ENCODE measurements at places on chromosomes 16 and 17.

DNA sequence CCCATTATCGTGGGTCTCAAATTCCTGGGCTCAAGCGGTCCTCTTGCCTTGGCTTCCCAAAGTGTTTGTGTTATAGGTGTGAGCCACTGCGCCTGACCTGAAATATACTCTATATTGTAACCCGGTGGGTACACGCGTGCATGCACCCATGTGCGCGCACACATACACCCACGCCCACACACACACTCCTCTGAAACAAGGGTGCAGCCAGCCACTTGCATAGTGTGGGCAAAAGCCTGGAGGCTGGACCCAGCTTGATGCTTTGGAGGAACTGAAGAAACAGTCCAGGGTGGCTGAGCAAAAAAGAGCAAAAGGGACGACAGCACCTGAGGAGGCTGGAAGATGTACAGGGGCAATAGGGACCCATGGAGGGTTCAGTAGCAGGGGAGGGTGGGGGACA is 29.9 kb downstream of the NAGPA start:
- no peak for DNase-seq

DNA sequence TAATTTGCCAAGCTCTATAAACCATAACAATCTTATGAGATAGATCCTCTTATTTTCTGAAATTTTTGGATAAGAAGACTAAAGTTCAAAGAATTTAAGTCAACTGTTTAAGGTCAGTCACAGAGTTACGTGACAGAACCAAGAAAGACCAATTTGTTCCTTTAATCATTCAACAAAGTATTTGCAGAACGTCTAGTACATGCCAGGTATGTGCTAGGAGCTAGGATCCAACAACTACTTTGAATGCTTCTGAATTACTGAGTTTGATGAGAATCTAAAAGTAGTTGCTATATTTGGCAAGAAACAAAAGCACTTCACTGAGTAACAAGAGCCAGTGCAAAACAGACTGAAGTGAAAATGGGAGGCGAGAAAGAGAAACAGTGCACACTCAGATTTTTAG is 15.0 kb downstream of the GLOD4 start:
- no peak for DNase-seq

DNA sequence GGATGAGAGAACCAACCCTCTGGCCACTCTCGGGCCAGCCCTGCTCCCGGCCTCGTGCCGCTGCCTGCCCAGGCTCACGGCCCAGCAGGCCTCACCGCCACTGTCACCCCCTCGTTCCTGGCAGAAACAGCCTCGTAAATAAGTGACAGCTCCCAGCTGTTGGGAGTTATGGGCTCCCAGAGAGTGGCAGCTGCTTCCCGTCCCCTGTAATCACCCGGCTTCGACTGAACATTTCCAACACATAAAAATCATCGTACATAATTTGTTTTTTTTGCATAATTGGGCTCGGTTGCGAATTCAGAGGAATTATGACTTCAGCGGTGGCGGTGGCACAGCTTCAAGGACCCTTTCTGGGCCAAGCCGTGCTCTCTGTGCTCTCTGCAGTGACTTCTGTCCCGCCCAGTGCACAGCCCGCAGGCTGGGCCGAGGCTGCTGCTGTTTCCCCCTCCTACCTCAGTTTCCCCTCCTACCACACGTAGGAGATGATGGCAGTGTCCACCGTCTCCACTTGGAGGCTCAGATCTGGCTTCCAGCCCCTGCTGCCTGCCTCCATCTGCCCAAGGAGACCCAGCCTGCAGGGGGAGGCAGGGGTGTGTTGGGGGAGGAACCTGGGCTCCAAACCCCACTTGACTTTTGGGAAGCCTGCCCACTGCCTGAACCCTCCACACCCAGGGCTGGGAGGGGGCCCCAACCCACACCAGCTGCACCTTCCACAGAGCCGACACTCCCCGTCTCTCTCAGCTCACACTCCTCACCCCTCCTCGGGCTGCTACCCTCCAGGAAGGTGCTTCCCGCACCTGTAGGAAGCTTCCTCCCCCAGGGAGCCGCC is 84.9 kb downstream of the RTN4RL1 start:
- DNase-seq = no peak

DNA sequence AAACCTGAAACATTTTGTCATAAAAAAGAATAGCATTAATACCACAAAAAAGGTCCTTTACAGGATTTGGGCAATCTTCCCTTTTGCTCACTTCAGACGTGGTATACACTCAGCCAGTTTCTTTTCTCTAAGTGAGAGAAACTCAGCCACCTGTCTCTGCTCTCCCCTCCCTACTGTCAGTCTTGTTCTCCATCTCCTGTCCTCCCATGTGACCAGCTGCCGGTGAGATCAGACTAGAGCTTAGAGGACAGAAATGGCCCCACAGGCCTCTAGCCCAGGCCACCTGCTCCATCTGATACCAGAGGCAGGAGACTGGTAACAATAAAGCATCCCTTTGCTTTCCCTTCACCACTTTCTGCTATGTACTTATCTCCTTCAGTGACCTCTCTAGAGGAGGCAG is 34.9 kb downstream of the CMC2 start:
- DNase-seq = peak; percentile 6

- peak; percentile 6 for DNase-seq
Observed at GRCh38 chr16:47977802-47978201, 178.0 kb downstream of the ABCC12 start.

DNA sequence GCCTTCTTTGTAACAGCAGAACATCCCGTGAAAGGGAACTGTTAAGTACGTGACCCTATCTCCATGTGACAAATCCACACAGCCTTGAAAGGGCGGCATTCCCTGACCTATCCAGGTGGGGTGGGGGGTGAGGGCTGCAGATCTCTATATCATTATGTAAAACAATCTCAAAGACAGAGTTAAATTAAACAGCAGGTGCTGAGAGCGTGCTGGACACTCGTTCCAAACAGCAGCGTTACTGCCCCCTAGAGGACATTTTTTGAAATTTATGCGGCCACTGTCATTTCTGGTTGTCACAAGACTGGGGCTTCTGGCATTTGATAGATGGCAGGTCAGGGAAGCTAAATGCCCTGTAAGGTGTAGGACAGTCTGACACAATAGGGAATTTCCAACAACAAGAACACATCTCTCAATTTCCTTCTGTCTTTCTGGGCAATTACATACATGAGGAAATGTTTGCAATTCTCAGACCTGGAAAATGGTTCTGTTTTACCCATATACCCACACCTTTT is 6.7 kb upstream of the SLC25A39 start:
- DNase-seq = peak; percentile 93

GRCh38 chr16:56237451-56237930 is 46.2 kb downstream of the GNAO1 start:
- no peak for DNase-seq

GRCh38 chr17:78872486-78872885 is 30.5 kb downstream of the CEP295NL start:
- no peak for DNase-seq

GRCh38 chr17:35088881-35089585 is 25.5 kb upstream of the RFFL start:
- peak; percentile 91 for DNase-seq

DNA sequence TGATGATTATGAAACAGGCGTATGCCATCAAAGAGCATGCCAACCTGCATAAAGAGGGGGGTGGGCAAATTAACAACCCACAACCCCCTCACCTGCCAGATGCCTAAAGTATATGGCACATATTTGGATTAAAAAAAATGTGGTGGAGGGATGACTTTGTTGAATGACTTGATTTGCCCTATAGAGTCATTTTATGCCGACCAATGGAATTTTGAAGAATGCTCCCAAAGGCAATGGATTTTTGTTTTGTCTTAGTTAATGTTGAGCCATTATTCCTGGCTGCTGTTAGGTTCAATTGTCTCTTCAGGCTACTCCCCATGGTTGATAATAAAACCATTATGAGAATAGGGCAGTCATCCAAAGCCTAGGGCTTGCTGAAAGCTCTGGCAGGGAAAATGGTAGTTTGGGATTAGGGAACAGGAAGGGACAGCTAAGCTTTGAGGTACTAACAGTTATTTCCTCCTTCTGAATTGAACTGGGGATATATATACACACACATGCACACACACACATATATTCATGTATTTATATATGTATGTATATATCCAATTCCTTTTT is 5.8 kb upstream of the CHCT1 start:
- no peak for DNase-seq

- no peak for DNase-seq
Observed at GRCh38 chr17:36889770-36890349, 47.4 kb upstream of the LHX1 start.

GRCh38 chr17:17570798-17571716 is 20.5 kb downstream of the PEMT start:
- DNase-seq = no peak

DNA sequence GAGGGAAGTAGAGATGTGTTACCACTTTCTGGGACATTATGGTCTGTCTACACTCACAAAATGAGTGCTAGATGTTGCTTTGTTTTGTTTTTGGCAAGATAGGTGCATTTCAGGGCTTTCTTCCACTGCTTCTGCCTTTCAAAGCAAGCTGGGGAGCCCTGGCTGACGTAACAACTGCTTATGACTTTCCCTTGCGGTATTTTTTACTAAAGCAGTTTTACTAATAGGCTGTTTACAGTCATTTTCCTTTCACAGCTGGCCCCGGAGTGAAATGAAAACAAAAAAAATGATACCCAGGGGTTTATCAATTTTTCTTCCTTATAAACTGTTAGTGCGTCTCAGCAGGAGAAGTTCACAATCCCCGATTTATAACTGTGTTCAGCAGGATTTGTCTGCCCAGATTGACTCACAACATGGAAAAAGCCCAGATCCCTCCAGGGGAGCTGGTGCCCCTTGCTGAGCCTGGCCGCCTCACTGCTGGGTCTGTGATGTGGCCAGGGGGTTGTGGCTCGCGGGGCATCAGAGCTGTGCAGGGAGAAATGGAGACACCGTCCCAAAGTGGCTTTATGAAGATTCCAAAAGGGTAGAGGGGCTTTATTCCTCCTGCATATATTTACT is 184.4 kb upstream of the HS3ST3A1 start:
- no peak for DNase-seq

GRCh38 chr17:34990921-34991365 is 10.6 kb downstream of the LIG3 start:
- no peak for DNase-seq

- DNase-seq = no peak
Observed at GRCh38 chr17:43445009-43445589, 38.7 kb upstream of the DHX8 start.

- no peak for DNase-seq
Observed at GRCh38 chr17:38922538-38923297, 2.7 kb upstream of the LASP1NB start.

DNA sequence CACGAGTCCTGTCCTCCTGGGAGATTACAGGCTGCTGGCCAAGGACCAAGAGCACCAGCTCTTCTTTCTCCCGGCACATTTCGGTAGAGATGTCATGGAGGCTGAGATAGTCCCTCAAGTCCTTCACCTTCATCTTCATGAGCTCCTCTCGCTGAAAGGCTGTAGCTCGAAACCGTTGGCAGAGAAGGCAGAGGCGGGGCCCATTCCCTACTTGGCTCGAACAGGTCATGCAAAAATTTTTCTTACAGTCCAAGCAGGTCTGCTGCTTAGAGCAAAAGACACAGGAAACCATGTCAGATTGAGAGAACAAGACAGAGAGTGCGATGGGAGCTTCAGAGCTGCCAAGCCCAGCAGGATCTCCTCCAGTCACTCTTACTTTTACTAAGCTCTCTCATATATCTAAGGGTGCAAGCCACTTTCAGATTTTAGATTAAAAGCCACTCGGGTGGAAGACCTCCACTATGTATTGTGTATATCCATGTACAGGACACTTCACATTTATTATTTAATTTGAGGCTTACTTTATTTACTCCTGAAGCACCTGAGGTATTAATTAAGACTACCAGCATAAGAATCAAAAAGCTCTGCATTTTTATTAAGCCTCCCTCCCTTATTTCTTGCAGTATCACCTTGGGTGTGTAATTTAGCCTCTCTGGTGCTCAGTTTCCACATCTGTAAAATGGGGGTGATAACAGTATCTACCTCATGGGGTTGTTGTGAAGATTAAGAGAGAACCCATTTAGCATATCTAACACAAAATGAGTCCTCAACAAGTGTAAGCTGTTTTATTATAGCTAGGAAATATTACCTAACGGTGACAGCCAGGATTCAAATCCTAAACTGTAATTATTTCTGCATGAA is 41.4 kb downstream of the LIG3 start:
- no peak for DNase-seq

DNA sequence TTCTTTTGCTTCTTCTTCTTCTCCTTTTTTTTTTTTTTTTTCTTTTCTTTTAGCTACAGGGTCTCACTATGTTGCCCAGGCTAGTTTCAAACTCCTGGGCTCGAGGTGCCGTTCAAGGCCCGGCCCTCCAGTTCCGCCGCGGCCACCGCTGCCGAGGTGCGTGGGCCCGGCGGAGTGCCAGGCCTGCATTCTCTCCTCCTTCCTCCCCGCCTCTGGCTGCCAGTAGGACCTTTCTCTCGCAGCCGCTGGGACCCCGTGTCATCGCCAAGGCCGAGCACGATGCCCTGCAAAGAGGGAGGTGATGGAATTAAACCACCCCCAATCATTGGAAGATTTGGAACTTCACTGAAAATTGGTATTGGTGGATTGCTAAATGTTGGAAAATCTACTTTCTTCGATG is 195.8 kb downstream of the CDRT15L2 start:
- no peak for DNase-seq

DNA sequence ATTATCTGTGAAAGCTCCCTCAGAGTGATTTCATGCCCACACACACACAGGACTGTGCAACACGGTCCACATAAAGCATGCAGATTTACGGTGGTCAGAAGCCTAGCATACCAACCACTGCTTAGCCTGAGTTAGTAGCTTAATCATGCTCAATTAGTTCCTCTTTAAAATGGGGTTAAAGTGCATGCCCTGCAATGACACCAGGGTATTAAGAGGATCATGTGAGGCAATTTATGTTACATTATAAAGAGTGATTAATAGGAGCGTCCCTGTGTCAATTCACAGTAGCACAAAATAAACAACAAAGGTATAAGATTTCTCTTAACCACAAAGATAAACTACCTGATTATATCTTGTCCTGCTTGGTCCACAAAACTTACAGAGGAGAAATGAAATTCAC is 39.8 kb downstream of the C17orf67 start:
- DNase-seq = no peak

GRCh38 chr16:12172343-12172742 is 195.8 kb downstream of the SNX29 start:
- no peak for DNase-seq

DNA sequence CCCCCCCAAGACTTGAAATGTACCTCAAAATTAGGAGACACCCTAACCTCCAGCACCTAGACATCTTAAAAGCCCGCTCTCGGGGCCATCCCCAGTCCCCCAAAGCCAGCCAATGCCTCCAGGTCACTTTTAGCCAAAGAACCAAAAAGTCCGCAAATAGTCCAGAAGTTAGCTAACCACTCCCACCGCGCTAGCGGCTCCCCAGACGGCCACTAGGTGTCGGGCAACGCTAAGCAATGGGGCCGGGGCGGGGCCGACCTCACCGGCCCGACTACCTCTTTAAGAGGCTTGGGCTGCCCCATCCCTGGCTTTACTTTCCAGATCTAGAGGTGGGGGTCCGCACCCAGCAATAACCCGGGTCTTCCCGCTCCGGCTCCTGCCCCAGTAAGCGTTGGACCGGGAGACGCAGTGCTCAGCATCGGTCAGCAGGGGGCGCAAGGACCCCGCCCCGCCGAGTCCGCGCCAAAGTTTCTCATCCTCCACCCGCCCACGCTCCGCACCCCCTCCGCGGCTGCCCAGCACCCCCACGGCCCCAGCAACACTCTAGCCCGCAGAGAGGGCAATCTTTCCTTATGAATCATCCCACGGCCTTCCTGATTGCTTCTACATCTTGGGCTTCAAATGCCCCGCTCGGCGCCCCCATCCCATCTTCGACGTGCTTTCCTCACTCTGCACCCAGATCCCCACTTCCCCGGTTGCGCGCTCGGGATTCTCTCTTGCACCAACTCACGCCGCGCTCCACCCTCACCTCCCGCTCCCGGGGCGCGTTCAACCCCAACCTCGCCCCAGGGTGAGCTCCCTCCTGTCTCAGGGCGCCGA is 765 bp downstream of the COL1A1 start:
- DNase-seq = peak; percentile 87

GRCh38 chr17:72372185-72372584 is 251.4 kb downstream of the SOX9 start:
- no peak for DNase-seq
